ENCODE measurements at places on chromosomes 5 and 9.
A peak's percentile ranks its signal among the peaks of the same experiment; 100 is the strongest.

GRCh38 chr9:130665431-130666392 is 1.3 kb downstream of the PRDM12 start:
- DNase-seq: no peak

DNA sequence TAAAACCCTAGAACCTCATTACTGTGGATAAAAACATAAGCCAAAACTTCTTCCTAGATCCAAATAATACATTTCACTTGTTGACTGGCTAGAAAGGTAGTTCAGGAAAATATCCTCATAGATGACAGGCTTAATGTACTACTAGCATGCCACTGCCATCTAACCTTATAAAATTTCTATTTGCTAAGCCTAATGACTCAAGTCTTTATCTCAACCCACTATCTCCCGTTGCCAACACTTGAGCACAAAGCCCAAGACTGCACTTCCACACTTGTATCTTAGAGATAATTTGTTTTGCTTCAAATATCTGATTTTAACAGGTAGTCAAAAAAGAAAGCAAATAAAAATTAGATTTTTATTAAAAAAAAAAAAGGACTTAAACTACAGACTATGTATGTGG is 42.7 kb downstream of the FBXL17 start:
- no peak for DNase-seq

DNA sequence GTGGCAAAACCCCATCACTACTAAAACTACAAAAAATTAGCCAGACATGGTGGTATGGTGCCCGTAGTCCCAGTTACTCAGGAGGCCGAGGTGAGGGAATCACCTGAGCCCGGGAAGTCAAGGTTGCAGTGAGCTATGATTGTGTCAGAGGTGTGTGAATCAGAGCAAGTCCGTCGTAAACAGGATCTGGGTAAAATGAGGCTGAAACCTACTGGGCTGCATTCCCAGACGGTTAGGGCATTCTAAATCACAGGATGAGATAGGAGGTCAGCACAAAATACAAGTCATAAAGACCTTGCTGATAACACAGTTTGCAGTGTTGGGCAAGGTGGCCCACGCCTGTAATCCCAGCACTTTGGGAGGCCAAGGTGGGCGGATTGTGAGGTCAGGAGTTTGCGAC is 1.9 kb upstream of the CLTB start:
- no peak for DNase-seq

DNA sequence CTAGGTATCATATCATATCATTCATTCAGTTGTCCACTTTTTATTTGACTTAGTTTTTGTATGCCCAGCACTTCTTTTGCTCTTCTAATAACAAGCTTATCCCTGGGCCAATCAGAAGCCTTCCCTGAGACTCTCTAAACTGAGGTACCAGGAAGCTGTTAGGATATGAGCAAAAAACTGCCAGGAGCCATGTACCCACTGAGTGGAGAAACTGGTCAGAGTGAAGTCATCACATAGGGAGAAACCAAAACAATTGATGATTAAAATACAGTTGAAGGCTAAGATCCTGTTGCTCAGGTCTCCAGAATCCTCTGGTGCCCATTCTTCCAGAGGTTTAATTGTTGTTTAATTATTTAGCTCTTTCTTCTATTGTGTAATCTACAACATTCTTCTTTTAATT is 120.2 kb downstream of the KIAA0825 start:
- DNase-seq: no peak

- no peak for DNase-seq
Measured at GRCh38 chr5:98810206-98810605, 36.7 kb downstream of the RGMB start.

- DNase-seq: no peak
Measured at GRCh38 chr9:29844251-29844650, 2271.0 kb upstream of the C9orf72 start.

DNA sequence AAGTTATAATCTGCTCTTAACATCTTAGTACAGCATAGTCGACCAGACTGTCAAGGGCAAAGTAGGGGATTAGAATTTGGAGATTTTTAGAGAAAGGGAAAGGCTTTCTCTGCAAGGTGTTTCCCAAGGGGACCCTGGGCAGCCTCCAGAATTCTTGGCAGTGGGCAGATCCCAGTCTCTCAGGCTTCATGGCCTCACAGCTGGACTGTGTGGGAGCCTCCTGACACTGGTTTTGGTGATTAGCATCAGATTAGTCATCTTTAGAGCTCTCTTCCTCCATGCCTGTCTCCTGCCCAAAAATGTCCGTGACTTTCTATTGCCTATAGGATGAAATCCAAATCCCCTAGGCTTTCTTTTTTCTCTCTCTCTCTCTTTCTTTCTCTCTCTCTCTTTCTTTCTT is 370.7 kb downstream of the ZSWIM6 start:
- DNase-seq: no peak

DNA sequence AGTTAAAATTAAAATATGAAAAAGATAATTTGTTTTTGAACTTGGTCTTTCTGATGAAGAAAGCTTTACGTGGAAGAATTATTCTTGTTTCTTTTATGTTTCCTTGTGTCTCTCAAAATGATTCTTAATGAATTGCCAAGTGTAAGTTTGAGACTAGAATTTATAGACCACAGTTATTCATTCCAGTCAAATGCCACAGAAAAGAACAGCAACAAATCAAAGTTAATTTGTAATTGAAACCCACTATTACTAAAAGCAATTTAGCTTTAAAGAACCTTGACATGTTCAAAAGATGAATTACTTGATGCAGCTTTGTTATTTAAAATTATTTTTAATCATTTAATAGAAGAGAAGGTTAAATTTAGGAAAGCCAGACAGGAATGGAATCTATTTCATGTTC is 1277.7 kb upstream of the NUDT12 start:
- no peak for DNase-seq

GRCh38 chr9:2354856-2355696 is 266.5 kb upstream of the VLDLR start:
- DNase-seq: no peak

DNA sequence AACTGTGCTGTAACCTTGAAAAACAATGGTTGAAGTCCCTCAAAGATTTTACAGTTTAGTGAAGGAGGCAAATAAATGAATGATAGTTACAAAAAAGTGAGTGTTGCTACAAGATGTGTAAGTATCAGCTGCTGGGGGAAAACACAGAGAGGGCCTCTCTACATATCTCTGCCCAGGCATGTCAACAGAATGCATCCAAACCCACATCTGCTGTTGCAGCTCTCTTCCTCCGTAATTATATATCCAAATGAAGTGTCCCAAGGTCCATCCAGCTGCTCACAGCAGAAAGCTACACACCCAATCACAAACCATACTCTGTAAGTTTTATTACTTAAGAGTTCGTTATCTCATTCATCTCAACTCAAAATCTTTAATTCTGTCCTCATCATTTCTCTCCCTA is 584.6 kb downstream of the ANXA1 start:
- DNase-seq: no peak

GRCh38 chr5:67404256-67405100 is 207.9 kb upstream of the CD180 start:
- DNase-seq: no peak

GRCh38 chr9:13351778-13352386 is 72.4 kb upstream of the MPDZ start:
- peak; percentile 56 for DNase-seq

DNA sequence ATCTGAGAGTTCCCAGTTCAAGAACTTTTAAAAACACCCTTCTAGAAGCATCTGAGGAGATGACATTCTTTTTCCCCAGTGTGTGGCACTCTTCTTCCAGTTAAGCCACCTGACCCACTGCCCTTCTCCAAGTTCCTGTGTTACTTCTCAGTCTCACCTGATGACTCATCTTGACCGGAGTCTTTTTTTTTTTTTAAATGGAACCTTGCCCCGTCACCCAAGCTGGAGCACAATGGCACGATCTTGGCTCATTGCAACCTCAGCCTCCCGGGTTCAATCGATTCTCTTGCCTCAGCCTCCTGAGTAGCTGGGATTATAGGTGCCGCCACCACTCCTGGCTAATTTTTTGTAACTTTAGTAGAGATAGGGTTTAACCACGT is 224.1 kb upstream of the DAB2 start:
- DNase-seq: no peak

GRCh38 chr5:62263401-62263800 is 42.6 kb upstream of the KIF2A start:
- no peak for DNase-seq

DNA sequence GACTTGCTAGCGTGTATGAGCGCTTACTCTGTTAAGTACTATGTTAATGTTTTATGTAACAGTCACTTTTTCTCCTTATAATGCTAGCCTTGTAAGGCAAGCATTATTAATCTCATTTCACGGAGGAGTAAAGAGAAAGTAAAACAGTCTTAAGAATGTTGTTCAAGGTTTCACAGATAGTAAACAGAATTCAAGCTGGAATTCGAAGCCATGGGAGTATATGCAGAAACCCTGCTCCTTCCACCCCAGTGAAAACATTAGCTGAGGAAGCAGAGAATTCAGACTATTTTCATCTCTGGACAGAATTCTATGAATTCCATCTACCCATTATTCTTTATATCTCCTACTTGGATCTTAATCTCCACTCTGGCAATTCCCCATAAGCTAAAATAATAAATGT is 1028.3 kb upstream of the WWC1 start:
- DNase-seq: no peak

DNA sequence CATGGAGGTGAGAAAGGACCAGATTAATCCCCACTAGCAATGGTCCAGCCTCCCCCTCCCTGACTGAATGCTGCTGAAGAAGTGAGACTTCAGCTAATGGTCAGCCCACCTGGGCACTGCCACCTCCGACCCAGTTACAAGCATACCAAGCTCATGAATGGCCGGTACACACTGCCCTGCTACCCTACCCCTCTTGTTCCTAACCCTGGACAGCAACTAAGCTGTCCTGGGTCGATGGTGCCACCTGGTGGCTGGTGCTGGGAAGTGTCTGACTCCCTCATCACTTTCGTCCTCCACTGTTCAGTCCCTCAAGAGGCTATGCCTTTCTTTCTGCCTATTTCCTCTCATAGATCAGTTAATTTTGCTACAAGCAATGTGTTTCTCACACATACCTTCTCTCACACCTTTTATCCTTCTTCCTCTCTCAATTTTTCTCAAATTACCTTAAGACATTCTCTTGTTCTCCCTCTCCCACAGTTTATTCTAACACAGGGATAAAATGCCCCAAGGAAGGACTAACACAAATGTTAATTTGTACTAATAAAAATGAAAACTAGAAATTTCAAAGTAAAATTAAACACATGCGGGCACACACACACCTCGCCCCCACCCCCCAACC is 42.4 kb downstream of the PAX5 start:
- DNase-seq: peak; percentile 12

DNA sequence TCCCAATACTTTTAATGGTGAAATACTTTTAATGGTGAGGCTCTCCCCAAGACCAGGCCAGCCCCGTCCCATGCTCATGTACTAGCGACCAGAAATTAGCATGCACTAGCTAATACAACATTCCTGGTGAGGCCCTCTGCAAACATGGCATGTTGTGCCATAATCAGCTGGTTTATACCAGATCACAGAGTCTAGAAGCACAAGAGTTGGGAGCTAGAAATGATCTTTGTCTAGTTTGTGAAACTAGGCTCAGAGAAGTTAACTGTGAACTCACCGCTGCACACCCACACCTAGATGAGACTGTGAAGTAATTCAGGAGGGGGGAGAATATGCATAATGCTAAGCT is 37.4 kb downstream of the MTMR12 start:
- no peak for DNase-seq

DNA sequence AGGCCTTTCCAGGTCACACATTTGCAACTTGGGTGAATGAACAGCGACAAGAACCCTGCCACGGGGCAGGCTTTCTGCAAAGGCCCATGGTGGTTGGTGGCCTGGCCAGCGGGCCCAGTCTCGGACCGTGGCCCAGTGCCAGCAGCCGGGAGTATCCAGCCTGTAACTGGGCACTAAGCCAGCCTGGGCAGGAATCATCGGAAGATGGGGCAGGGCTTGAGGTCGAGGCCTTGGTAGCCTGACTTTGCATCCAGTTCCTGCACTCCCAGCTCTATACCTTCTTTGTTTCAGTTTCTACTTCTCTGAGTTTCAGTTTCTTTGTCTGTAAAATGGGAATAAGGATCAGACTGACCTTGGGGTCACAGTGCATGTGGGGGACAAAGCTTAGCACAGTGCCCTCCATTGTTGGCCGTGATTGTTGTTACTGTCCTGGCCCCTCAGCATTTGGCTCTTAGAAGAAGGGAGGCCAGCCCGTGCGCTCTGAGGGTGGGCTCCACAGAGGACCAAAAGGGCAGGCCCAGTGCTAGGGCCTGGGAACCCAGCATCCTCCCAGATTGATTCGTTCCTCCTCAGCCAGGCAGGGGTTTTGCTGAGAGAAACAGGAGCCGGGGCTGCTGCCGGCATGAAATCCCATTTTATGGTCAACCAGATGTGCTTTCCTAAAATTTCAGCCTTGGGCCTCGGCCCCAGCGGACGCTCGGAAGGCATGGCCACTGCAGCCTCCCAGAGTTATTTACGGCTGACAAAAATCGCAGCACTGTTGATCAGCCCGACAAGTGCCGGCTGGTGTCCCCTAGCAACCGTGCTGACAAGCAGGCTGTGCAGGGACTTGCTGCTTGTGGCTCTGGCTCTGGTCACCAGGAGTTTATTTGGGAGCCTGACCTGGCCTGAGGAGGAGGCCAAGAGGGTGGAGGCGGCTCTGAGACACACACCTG is 43.6 kb downstream of the JADE2 start:
- peak; percentile 62 for DNase-seq

DNA sequence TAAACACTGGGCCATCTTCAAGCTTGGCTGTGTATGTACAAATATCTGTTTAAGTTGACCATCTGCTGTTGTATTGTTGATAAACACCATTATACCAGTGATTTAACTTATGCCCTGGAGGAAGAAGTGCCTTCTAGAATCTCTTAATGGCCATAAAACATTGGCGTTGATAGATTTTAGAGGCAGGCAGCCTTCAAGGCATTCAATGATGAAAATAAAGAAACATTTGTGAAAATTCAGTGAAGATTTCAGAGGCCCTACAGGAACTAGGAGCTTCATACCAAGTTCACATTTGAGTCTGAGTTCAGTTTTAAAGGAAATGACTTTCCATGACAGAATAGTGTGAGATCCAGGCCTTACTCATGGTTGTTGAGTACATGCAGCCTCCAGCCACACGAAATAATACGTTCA is 52.2 kb downstream of the MAP1B start:
- DNase-seq: no peak

- peak; percentile 12 for DNase-seq
Measured at GRCh38 chr9:107137495-107138202, 145.4 kb upstream of the RAD23B start.

DNA sequence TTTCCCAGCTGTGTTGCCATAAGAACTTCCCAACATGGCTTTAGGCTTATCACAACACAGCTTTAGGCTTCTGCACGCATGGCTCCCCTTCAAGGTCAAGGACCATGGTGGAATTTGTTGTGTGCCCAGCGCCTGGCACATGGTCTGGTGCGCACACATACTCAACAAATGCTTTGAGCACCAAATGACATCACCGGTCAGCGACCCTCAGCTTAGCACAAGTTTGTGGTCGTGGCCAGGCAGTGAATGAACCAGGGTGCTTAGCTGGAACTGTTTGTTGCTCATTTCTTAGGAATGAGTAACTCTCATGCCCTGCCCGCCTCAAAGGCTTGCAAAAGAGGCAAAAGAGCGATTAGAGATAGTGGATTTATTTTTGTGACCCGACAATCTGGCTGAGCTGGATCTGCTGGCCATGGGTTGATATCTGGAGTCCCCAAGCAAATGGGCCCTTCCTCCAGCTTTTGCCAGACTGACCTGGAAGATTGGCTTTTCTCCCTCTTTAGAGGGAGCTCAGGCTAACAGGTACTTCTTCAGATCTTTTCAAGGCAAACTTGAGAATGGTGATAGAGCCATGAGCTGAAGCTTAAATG is 58.9 kb downstream of the DAP start:
- no peak for DNase-seq

GRCh38 chr9:69149321-69149807 is 24.7 kb upstream of the TJP2 start:
- DNase-seq: peak; percentile 54

Measured in cerebellar cortex (tissue), 1 donor.